D721Med (cell line): ENCODE measurements at places on chromosomes 5 and 9.
A peak's percentile ranks its signal among the peaks of the same experiment; 100 is the strongest.

- no peak for DNase-seq
Observed at GRCh38 chr5:179765400-179765799, 28.4 kb upstream of the LTC4S start.

GRCh38 chr5:170393958-170394357 is 4.8 kb upstream of the KCNMB1 start:
- DNase-seq, result no peak

- DNase-seq, result no peak
Observed at GRCh38 chr5:144451187-144451973, 280.7 kb downstream of the KCTD16 start.

DNA sequence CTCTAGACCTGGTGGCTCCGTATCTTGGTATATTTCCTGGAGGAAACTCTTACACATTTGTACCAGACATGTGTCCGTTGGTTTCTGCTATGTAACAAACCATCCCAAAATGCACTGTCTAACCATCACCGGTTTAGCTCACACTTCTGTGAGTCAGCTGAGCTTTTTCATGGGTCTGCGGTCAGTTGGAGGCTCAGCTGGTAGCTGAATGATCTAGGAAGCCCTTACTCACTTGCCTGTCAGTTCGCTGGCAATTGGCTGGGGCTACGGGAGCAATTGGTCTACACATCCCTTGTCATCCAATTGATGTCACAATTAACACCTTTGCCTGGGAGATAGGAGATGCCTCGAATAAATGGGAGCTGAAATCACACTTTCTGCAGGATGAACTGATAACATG is 11.6 kb upstream of the WHRN start:
- DNase-seq, result no peak

- no peak for DNase-seq
Observed at GRCh38 chr5:57191986-57192385, 18.1 kb downstream of the GPBP1 start.

GRCh38 chr9:96344458-96345180 is 38.9 kb downstream of the SLC35D2 start:
- peak; percentile 42 for DNase-seq

- DNase-seq, result no peak
Observed at GRCh38 chr5:57937501-57938173, 455.0 kb upstream of the ACTBL2 start.

- no peak for DNase-seq
Observed at GRCh38 chr9:133991214-133991921, 756 bp downstream of the VAV2 start.

GRCh38 chr5:1897816-1898450 is 15.2 kb upstream of the IRX4 start:
- DNase-seq, result no peak

- DNase-seq, result no peak
Observed at GRCh38 chr5:81878333-81878732, 93.5 kb upstream of the ATG10 start.

DNA sequence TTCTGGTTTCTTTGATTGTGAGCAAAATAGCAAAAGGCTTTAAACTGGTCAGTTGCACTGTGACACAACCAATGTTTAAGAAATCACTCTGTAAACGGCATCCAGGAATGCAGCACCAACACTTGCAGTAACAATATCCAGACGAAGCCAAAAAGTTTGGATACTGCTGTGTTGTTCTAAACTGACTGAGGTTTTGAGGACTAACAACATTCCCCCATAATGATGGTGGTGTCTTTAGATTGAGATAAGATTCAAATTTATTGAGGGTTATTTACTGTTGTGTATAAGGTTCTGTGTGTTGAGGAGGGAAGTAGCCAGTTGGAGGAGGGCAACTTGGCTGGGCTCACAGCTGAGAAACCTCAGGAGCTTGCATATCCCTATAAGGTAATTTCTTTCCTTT is 353.6 kb downstream of the BNC2 start:
- no peak for DNase-seq

- DNase-seq, result no peak
Observed at GRCh38 chr9:31355159-31355882, 1029.1 kb upstream of the ACO1 start.

DNA sequence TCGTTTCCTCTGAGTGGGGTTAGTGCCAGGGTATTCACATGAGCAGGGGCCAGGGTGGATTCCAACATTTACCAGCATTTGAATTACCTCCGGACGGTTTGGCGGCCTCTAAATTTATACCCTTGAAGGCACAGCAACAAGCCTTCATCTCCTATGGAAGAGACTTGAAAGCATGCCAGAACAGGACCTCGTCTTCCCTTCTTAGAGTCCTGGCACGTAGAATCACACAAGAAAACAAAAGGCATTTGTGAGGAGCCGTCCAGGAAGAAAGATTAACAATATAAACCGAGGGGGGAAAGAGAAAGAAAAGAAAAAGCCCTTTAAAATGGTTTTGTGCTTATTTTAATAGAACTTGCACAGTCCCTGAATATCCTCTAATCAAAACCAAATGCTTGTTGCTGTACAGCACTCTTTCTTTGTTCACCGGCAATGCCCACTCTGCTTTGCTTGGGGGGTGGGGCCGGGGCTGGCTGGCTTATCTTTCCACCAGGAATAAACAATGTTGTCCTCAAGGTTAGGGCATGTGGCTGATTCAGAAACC is 575.8 kb upstream of the ZNF462 start:
- DNase-seq, result no peak

- no peak for DNase-seq
Observed at GRCh38 chr9:129256959-129257713, 79.1 kb upstream of the IER5L start.

- no peak for DNase-seq
Observed at GRCh38 chr5:23316060-23316591, 191.3 kb upstream of the PRDM9 start.

DNA sequence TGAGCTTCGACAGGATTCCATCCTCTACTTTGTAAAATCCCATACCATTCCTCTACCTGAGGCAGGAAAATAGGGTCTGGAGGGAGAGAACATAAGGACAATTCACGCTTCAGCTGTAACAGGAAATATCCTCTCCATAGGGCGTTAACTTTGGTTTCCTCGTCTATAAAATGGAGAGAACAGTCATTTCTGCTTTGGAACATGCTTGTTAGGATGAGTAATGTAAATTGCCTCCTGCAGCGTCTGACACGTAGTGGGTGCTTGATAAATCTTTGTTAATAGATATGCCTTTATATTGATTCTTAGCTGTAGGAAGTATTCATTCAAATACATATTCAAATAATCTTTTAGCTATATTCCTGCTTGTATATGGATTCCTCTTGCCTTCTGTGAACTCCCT is 711 bp upstream of the SUB1 start:
- no peak for DNase-seq

- DNase-seq, result no peak
Observed at GRCh38 chr5:947626-948471, 55.2 kb downstream of the TRIP13 start.

DNA sequence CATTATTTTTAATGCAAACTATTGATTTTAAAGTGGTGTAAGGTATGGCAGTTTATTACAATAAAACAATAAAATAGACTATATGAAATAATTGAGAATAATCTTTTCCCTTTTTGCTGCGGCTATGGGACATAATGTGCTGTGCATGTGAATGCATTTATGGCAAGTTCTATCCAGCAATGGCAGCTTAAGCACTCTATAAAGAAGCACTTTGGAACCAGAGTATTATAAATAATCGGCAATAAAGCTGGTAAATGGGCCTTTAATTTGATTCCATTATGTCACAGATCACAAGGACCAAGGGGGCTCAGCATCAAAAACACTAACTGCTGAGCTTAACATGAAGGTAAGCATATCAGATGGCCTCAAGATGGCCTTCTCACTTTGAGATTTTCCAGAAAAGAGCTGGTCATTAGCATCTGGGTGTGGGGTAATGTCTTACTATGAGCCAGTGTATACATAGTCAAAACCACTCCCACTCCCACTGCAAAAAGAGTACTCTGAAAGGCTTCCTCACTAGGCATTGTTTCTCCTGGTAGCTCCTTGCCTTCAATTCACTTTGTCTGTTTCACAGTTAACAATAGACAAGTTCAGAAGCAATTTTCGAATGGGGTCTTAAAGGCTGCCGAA is 97.1 kb upstream of the ASTN2 start:
- no peak for DNase-seq

GRCh38 chr9:131036529-131037334 is 27.8 kb downstream of the LAMC3 start:
- no peak for DNase-seq

DNA sequence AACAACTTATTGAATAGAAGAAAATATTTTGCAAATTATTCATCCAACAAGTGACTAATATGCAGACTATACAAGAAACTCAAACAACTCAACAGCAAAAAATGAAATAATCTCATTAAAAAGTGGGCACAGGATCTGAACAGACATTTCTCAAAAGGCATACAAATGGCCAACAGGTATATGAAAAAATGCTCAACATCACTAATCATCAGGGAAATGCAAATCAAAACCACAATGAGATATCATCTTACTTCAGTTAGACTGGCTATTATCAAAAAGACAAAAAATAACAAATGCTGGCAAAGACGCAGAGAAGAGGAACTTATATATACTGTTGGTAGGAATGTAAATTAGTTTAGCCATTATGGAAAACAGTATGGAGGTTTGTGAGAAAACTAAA is 1.8 kb upstream of the AMACR start:
- no peak for DNase-seq

DNA sequence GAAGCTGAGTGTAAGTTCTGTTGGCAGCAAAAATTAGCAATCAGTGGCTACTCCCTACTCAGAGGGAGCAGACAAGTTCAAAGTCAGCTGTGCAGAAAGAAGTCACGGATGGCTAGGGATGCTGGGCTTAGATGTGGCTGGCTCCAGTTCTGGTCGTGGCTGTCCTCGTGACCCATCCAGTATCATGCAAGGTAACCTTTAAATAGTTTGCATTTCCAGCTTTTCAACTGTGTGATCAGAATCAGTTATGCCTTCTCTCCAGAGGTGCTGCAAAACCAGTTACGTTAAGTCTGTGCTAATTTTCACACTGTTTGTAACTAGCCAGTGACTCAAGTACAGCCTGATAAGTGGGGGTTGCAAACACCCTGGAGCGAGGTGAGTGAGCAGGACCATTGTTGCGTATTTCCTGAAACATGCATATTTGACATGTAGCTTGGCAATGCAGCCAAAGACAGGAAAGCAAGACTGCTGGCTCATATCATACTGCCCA is 302.4 kb downstream of the ATPSCKMT start:
- no peak for DNase-seq

DNA sequence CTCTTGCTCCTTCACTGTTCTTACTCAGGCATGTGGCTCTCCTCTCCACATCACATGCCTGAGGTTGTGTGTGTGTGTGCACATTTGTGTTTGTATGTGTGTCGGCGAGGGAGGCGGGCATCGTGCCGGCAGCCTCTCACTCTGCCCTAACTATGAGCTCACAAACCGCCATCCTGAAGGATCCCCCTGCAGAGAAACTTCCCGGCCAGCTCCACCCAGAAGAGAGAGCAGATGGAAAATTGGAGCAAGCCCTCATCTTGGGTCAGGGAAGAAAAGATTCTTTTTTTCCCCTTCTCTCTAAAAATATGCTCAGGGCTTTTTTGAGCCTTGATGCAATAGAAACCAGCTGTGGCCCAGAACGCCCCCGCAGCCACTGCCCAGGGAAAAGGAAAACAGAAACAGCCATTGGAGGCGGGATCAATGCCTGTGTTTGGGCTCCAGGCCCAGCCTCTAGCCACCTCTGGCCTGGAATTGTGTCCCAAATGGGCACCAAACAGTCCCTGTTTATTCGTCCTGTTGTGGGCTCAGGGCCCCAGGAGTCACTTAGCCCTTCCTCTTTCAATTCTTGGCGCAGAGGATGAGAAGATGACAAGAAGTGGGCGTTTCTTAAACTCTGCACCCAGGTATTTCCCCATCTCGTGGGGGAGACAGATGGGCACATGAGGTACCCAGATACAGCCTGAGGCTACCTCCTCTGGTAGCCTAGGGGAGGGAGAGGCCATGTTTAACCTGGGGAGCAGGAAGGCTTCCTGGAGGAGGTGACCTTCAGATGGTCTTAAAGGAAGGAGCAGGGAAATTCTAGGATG is 151.5 kb downstream of the RGS3 start:
- no peak for DNase-seq

DNA sequence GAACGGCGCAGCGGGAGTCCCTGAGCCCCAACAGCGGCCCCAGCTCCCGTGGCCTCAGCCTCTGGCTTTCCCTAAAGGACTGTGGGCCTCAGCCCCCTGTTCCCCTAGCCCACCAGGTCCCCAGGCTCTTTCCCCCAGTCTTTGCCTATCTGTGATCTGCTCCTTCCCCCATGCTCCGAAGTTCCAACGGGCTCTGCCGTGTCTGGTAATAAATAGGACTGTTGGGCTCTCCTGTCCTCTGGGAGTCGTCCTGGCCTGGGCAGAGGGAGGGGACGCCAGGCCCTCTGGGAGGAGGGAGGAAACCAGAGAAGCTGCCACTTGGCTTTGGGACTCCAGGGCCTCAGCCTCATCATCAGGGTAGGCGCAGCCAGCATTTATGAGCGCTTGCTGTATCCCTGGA is 28.1 kb downstream of the ADGRD2 start:
- DNase-seq, result no peak

DNA sequence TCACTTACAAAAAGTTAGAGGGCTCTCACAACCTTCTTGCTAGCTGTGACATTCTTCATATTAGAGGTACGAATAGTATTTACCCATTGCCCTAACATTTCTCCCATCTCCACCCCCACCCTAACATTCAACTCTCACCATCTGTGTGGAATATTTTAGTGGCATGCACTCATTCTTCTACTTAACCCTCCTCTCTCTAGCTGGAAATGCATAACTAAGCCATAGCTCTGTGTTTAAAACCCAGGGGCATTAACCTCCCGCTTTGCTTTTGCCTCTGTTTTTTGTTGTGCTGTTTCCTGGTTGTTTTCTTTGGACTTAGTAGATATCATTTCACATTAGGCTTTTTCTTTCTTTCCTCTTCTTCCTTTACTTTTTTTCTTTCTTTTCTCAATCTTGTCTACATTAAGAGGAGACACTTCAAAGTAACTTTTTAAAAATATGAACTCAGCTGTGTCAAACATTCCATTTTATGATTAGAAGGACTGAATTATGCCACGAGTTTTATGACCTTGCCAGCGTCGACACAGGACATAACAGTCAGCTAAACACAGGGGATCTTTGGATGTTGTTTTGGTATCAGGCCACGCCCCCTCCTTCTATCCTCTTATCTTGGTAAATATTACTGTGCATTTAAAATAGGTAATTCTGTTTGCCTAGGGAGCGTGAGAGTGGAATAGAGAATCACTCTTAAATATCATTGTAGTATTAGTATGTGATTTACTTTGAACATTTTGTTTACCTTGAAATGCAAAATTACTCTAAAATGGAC is 236.0 kb downstream of the CD180 start:
- no peak for DNase-seq

GRCh38 chr5:9681706-9682105 is 51.6 kb upstream of the TAS2R1 start:
- DNase-seq, result no peak

DNA sequence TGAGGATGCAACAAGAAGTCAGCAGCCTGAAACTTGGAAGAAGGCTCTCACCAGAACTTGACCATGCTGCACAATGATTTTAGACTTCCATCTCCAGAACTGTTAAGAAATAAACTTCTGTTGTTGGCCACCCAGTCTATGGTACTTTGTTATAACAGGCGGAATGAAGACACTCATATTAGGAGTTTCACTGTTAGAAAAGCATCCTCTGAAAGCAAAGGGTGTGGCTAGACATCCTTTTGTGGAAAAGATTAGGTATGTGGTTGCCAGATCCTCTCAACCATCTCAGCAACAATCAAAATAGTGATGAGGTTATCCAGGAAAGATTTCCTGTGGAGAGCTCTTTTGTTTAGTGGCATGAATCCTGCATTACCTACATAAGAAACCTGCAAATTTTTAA is 20.7 kb downstream of the ITGA2 start:
- no peak for DNase-seq

- DNase-seq, result no peak
Observed at GRCh38 chr9:135315572-135315971, 164.0 kb upstream of the PPP1R26 start.
